ENCODE measurements at places on chromosomes 2 and 18.

- no peak overlapping the region for H3K4me3 ChIP-seq
- no peaks in the 10 kb centered on the region for H3K36me3 ChIP-seq
- H3K27ac ChIP-seq: no peak overlapping the region
- H3K27me3 ChIP-seq: no peaks in the 10 kb centered on the region
- H3K4me1 ChIP-seq: no peaks in the 10 kb centered on the region
Observed at GRCh38 chr2:139600166-139600565, 820.0 kb upstream of the NXPH2 start.

DNA sequence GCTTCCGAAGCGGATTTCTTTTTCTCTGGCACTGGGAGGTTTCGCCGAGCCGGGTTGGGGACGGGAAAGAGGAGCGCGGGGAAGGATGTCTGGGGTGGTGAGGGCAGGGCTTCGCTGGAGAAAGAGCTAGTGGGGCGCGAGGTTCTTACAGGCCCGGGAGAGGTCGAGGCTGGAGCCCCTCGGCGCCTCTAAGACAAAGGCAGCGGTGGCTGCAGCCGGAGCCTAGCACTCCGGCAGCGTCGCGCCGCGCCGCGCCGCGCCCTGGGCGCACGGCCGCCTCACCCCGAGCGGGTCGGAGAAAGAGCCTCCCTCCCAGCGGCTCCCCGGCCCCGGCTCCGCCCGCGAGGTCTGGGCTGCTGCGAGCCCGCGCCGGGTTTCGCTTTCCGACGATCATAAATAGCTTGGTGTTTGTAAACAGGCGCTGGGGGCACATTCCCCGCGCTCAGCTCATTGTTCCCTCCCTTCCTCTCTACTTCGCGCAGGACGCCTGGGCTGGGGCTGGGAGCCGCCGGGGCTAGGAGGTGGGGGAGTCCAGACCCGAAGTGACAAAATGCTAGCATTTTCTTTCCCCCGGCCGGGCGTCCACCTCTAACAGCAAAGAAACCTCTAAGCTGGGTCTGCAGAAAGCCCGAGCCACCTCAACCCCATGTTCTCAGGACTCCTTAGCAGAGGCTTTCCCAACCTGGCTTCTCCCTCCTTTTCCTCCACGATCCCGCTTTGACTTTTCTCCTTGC, 813 bp upstream of the MEIS1 start:
- H3K36me3 ChIP-seq: no peaks in the 10 kb centered on the region
- no peaks in the 10 kb centered on the region for H3K4me1 ChIP-seq
- peak overlapping the region; percentile 77 for H3K4me3 ChIP-seq
- H3K27me3 ChIP-seq: no peaks in the 10 kb centered on the region
- no peak for DNase-seq
- H3K27ac ChIP-seq: peak overlapping the region; percentile 86

DNA sequence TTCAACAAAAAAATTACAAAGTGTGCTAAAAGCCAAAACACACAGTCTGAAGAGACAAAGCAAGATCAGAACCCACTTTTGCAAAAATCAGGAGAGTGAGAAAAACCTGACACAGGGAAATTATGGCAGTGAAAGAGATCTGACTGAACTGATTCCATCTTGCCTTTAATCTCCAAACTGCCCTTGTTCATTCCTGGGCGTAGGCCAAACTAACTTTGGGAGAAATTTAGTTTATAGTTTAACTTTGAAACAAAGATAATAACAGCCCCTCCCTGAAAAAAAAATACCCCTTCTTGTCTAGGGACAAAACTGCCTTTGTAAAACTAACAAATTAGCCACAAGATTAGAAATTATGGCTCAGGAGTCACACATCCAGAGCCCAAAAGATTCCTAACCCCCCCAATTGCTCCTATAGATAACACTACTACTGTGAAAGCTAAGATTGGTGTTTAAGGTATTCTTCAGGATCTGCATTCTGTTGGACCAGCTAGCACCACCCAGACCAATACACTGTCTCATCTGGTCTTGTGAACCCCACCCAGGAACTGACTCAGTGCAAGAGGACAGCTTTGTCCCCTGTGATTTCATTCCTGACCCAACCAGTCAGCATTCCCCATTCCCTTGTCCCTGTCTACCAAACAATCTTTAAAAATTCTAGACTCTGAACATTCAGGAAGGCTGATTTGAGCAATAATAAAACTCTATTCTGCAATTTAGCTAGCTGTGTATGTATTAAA, 226.1 kb upstream of the SH3BP4 start:
- no peaks in the 10 kb centered on the region for H3K4me1 ChIP-seq
- no peaks in the 10 kb centered on the region for H3K36me3 ChIP-seq

DNA sequence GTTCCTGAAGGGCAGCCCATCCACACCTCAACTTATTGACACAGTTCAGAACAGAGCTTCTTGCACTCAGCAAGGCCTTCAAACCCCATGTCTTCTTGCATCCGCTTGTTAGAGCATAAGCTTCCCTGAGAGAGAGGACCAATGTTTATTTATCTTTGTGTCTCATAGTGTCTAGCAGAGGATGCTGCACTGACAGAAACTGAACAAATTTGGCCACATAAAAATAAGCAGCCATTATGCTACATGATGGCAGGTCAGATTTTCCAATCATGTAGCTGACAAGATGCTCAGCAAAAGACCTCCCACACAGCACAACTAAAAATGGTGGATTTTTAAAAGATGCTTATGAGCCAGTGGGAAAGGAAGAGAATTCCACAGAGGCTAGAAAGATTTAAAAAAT, 38.1 kb upstream of the SIGLEC15 start:
- no peaks in the 10 kb centered on the region for H3K27me3 ChIP-seq
- peaks cover 4% of the 10 kb centered on the region for H3K4me1 ChIP-seq
- no peak overlapping the region for H3K4me3 ChIP-seq
- DNase-seq: peak; percentile 7

- no peak overlapping the region for H3K27ac ChIP-seq
- no peaks in the 10 kb centered on the region for H3K36me3 ChIP-seq
- no peak for DNase-seq
- H3K4me3 ChIP-seq: no peak overlapping the region
- H3K4me1 ChIP-seq: peaks cover 51% of the 10 kb centered on the region
Observed at GRCh38 chr2:40228310-40228709, 223.6 kb downstream of the SLC8A1 start.

- no peaks in the 10 kb centered on the region for H3K36me3 ChIP-seq
- no peak overlapping the region for H3K4me3 ChIP-seq
- H3K27ac ChIP-seq: peak overlapping the region; percentile 48
- DNase-seq: no peak
- H3K27me3 ChIP-seq: no peaks in the 10 kb centered on the region
Observed at GRCh38 chr2:54480025-54480424, 23.9 kb downstream of the SPTBN1 start.

DNA sequence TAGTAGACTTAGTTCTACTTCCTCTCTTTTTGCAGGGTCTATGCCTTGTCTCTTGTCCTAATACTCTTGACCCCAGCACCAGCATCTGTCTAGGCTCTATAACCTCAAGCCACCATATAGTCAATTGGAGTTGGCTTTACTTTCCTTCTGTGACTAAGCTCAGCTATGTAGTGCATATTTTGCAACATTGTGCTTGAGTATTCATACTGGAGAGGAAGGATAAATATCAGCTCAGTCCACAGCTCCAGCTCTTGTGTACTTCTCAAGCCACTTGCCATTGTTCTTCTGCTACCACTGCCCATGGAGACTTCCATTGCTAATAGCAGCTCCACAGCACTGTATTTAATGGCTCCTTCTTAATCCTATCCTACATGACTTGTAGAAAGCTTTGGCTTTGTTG, 35.5 kb upstream of the CD28 start:
- H3K4me1 ChIP-seq: peaks cover 14% of the 10 kb centered on the region
- H3K27me3 ChIP-seq: no peaks in the 10 kb centered on the region
- H3K27ac ChIP-seq: no peak overlapping the region
- H3K36me3 ChIP-seq: no peaks in the 10 kb centered on the region

DNA sequence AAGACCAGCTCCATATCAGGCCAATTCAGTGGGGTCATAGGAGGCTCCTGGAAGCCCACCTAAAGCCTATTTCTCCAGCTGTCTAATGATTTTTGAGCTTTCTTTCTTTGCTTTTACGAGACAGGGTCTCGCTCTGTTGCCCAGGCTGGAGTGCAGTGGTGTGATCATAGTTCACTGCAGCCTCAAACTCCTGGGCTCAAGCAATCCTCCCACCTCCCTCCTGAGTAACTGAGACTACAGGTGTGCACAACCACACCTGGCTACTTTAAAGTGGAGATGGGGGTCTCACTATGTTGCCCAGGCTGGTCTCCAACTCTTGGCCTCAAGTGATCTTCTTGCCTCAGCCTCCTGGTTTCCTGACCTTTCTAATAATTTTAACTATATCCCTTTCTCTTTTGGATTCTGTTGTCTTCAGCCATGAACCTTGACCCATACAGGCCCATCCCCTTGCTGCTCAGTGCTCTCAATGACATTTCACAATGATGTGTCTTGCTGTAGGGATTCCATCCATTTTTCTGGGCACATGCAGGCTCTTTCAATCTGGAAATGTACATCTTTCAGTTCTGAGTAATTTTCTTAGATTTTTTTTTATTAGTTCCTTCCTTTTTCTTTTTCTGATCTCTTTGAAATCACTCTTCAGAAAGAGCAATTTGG, 29.7 kb downstream of the GNLY start:
- H3K4me3 ChIP-seq: no peak overlapping the region
- H3K27me3 ChIP-seq: no peaks in the 10 kb centered on the region
- H3K4me1 ChIP-seq: peaks cover 24% of the 10 kb centered on the region

GRCh38 chr18:32439802-32440201, 30.9 kb downstream of the GAREM1 start:
- no peak for DNase-seq
- no peak overlapping the region for H3K4me3 ChIP-seq
- no peaks in the 10 kb centered on the region for H3K27me3 ChIP-seq
- peaks cover 43% of the 10 kb centered on the region for H3K4me1 ChIP-seq

- DNase-seq: no peak
- peak overlapping the region; percentile 52 for H3K4me3 ChIP-seq
- peaks cover 5% of the 10 kb centered on the region for H3K4me1 ChIP-seq
- H3K27ac ChIP-seq: no peak overlapping the region
- H3K36me3 ChIP-seq: no peaks in the 10 kb centered on the region
- no peaks in the 10 kb centered on the region for H3K27me3 ChIP-seq
Observed at GRCh38 chr2:113157118-113157896, 16.5 kb upstream of the PSD4 start.
